ENCODE measurements at places on chromosomes 2 and 18.
A peak's percentile ranks its signal among the peaks of the same experiment; 100 is the strongest.

- no peak for DNase-seq
Measured at GRCh38 chr2:235870515-235870914, 297.7 kb downstream of the GBX2 start.

DNA sequence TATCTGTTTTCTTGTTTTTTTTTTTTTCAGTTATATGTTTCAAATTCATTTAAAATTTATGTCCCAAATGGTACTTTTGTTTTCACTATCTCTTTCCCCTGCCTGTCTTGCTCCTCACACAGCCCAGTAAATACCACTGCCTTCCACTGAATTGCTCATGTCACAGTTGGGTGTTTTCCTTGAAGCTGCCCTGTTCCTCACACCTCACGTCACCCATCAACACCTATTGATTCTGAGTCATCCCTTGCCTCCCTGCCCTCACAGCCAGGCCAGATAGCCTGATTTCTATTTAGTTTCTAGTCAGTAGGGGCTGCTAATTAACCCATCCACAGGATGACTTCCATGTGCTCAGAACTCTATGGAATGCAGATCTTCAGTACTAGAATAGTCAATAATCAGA lies 25.3 kb downstream of the FSHR start:
- DNase-seq = no peak

GRCh38 chr2:208074610-208075356 lies 49.5 kb upstream of the PLEKHM3 start:
- no peak for DNase-seq

DNA sequence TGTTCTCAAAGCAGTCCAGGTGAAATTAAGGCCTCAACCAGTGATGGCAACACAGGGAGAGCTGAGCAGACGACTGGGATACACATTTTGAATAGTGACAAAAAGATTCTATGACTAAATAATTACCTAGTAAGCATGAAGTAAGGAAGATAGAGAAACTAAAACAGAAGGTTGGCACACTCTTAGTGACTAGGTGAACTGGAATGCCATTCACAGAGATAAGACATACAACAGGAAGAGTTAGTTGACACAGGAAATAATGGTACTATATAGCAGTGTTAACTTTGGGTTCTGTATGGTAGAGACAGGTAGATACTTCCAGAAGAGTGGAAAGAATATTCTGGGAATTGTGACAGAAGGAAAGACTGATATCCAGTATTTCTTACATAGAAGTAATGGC lies 181.8 kb upstream of the NT5C1B start:
- no peak for DNase-seq

DNA sequence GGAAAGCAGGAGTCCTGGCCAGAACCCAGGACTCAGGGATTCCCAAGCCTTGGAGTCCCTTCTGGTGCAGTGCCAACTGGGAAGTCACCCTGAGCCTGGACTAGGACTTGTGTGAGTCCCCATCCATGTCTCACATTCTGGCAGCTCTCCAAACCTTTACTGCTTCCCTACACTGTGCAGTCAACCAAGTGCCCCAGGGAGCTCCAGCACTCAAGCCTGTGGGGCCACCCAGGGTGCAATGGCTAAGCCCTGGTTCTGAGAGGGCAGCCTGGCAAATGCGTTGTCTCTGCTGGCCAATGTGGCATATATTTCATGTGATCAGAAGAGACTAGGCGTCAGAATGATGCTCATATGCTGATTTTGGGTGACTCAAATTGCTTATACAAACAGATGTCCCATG lies 223.4 kb downstream of the SP3 start:
- no peak for DNase-seq

- DNase-seq = no peak
Measured at GRCh38 chr2:100731535-100731981, 88.4 kb upstream of the NPAS2 start.

- no peak for DNase-seq
Measured at GRCh38 chr18:54888933-54889332, 60.7 kb downstream of the RAB27B start.

GRCh38 chr2:217954469-217954868 lies 48.3 kb downstream of the TNS1 start:
- no peak for DNase-seq

DNA sequence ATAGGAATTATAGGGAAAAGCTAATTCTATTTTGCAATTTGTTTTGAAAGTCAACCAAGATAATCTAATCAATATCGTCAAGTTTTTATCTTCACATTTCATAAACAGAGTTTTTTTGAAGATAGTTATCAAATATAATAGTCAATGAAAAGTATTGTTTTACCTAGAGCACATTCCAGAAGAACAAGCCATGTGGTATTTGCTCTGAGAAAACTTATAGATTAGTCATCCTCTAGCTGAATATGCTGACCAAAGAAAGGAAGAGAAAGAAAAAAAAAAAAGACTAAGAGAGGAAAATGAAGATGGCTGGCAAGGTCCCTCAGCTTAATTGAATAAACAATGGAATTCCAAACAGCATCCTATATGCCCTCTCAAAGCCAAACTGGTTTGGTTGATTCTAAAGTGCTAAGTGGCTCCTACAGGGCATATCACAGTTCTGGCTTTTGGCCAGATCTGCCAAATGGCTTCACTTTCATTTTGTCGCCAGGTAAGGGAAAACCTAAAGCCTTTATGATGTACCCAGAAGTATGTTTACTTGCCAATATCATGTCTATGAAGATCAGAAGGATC lies 132.6 kb downstream of the VWC2L start:
- no peak for DNase-seq

- peak; percentile 19 for DNase-seq
Measured at GRCh38 chr2:60079562-60079961, 473.9 kb downstream of the BCL11A start.

DNA sequence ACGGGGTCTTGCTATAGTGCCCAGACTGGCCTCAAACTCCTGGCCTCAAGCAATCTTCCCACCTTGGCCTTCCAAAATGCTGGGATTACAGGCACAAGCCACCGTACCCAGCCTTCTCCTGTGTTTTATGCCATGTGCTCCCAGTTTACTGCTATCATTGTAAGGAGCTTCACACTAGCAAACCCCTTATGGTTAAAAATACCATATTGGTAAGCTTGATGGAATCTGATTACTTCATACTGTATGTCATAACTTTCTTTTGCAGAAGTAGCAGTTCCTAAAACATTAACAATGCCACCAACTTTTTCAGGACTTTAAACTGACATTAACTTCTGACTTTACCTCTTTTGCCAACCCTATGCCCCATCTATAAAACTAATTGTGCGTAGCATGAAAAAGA lies 36.2 kb downstream of the HAT1 start:
- DNase-seq = peak; percentile 62

DNA sequence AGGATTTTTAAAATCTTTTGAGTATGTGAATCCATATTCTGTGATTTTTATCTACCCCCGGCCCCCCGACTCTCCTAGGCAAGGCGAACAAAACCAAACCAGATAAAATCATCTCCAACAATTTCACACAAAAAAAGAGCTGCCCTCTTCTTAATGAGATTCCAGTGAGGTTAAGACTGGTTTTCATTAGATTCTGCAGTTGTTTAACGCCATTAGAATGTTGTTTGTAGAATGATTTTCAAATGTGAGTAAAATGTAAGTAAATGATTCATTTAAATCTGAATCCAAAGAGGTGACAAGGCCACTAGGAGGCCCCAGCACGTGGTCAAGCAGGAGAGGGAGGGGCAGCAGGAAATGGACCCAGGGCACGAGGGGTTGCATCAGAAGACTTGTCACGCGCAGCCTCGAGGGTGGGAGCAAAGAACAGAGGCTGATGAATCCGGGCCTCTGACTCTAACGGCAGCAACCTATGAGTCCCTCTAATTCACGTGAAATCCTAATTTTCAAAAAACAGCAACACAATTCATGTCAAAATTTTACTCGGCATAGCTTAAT lies 24.3 kb upstream of the KLHL29 start:
- DNase-seq = no peak

- peak; percentile 30 for DNase-seq
Measured at GRCh38 chr2:179861027-179861415, 391 bp downstream of the ZNF385B start.

DNA sequence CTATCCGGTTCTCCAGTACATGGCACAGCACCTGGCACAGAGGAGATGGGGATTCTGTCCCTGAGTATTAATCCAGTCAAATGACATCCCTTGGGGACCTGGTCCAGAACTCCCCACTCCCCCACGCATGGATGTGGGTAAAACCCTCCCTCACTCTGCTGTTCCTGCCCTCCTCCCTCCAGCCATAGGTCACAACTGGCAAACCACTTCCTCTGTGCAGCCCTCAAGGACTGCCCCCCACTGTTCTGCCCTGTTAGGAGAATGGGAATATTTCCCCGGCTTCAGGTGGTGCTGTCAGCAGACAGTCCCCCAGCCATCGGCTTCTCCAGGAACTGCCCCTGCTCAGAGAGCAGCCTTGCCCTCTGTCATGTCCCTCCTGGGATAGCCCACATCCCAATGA lies 1.5 kb upstream of the TFCP2L1 start:
- DNase-seq = no peak

GRCh38 chr2:112710956-112711750 lies 9.7 kb upstream of the NT5DC4 start:
- no peak for DNase-seq

GRCh38 chr18:79609841-79610281 lies 69.7 kb upstream of the CTDP1 start:
- DNase-seq = no peak

DNA sequence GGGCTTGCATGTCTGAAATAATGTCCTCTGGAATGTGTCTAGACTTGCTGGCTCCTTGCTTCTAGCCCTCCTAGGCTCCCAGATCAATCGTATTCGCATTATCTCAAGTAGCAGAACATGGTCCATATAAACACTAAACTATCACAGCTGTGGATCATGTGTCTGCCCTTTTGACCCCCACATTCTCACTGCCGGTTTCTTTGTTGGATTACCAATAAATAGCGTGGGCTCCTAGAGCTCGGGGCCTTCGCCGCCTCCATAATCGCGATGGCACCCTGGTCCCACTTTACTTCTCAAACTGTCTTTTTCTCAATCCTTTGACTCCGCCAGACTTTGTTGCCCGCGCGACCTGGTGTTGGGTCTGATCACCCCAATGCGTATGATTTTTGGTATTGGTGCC lies 6.3 kb upstream of the SCYGR8 start:
- DNase-seq = no peak

- no peak for DNase-seq
Measured at GRCh38 chr2:167509586-167509985, 621.3 kb downstream of the XIRP2 start.

DNA sequence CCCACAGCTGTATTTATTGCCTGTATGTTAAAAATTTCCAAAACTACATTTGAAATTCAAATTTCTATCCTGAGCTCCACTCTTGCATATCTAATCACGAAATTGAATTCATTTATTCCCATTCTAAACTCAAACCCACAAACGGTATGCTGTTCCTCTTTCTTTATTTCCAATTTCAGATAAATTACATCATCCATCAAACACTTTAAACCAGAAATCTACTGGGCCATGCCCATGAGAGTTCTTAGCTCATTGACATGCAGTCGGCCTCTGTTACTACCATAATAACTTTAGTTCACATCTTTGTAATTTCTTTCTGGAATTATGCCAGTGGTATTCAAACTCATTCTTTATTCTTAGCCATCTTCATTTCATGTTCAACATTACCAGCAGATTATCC lies 100.3 kb downstream of the COL3A1 start:
- DNase-seq = no peak

- no peak for DNase-seq
Measured at GRCh38 chr18:38571651-38572050, 1006.1 kb upstream of the CELF4 start.

DNA sequence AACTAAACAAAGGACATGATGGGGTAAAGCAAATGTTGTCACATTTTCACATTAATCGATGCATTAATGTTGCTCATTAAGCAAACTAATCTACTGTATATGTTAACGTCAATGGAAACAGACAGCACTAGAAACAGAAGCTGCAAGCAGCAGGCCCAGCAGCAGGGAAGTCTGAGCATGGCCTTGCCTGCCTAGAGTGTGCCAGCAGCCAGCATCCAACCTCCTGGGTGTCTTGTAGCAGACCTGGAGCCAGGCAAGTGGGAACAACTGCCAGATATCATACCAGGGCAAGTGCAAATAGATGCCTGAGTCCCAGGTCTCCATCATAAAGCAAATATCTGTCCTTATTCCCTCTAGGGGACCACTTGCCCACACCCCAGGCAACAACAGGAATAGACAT lies 319.0 kb downstream of the LRRTM1 start:
- DNase-seq = no peak

GRCh38 chr2:50851886-50852285 lies 180.0 kb downstream of the NRXN1 start:
- no peak for DNase-seq

GRCh38 chr18:26424428-26425147 lies 123.8 kb downstream of the KCTD1 start:
- DNase-seq = no peak

DNA sequence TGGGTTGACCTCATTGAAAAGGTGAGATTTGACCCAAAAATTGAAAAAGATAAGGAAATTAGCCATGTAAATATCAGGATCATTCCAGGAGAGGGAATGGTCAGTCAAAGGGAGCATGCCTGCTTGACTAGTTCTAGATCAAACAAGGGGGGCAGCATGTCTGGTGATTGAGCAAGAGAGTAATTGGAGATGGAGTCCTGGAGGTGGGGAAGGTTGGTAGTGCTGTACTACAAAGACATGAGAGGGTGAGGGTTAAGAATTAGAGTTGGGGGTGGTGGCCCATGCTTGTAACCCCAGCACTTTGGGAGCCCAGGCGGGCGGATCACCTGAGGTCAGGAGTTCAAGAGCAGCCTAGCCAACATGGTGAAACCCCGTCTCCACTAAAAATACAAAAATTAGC lies 2.0 kb downstream of the MRPL30 start:
- DNase-seq = no peak

- no peak for DNase-seq
Measured at GRCh38 chr18:63177259-63177658, 142.3 kb downstream of the BCL2 start.

GRCh38 chr18:57437766-57438671 lies 2.8 kb downstream of the ONECUT2 start:
- DNase-seq = peak; percentile 92
